NCI-H2227 treated with DMSO at 0.1 percent for 48 hours (cell line): ENCODE measurements at places on chromosomes 5 and 9.

GRCh38 chr9:93376411-93376810 lies 75.1 kb upstream of the FAM120A start:
- DNase-seq, result no peak

DNA sequence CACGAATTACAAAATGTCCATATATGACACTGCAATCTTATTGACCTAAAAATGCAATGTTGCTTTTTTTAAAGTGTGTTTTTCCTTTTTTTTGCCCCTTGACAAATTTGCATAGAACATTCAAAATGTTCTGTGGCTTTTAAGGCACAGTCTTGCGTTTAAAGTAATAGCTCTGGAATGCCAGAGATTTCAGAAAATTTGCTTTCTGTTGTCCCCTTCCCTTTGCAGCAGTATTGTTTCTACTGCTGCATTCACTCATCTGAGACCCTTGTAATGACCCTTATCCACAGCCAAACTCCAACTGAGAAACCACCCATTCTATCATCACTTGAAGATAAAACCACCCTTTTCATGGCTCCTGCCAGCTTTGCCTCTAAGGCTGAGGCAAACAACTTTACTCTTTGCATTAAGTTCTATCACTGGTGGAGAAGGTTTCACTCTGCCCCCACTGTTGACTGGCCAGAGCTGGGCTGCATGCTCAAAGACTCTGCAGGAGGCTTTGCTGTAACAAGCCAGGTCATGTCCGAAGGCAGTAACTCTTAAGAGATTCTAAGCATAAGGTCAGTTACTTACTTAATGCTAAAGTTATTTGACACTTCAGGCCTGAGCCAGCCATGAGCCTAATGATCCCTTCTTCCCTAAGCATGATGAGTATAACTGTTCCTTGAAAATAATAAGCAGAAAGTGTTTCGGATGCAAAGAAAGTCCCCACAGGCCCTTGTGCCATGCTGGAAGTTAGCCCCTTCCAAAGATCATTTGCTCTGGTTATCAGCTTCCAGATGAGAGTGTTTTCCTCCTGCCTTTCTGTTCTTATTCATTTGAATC lies 101.9 kb downstream of the CD180 start:
- DNase-seq, result no peak

DNA sequence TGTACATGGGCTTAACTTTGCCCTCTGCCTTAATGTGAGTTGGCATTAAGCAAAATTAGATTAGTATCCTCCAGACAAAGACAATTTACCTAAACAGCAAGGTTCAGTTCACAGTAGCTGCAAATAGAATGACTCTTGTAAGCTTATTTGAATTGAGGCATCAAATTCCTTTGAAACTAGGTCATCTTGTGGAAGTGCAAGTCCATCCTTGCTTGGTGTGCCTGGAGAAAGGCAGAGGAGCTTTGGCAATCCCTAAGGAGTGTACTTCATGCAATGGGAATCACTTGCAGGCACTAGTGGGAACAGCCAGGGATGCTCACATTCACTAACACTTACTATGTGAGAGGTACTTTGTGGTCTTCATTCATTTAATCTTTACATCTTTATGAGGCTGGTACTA lies 118.3 kb downstream of the DRD1 start:
- no peak for DNase-seq

DNA sequence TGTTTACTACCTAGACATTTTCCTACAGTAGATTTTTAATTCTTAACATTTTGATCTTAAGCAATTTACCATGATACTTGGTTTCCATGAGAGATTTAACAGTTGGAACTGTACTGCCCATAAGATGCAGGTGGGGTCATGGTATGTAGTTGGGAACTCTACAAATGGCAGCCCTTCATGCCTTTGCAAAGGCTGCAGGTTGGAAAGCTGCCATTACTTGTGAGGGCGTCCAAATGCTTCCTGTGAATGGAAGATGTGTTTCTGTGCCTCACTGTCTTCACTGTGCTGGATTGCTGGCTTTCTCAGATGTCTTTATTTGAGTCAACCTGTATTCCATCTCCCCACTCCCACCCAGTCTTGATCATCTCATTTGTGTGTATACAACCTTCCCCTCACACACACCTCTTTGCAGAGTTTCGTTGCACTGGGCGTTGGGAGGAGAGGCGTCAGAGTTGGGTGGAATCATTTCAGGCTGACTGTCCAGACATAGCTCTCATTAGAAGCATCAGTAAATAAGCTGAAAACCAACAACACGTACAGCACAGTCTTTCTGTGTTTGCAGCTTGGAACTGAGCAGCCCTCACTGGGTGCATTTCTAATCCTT lies 14.8 kb upstream of the ABL1 start:
- DNase-seq, result no peak

- DNase-seq, result no peak
Measured at GRCh38 chr5:139690803-139691629, 42.9 kb downstream of the CXXC5 start.

DNA sequence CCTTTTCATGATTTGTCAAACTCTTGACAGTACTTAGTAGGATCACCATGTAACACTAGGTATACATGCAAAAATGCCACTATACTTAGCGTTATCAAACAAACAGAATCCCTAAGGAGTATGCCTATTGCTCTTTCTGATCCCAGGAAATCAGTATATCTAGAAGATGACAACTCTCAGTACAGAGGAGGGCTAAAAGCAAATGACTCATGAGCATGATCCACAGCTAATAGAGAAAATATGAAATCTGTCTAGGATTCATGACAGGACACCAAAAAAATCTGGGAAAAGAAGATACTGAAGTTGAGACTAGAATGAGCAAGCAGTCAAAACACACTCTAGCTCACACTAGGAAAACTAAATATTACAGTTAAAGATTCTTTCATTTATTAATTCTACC lies 89.2 kb downstream of the RAPGEF6 start:
- DNase-seq, result no peak

- no peak for DNase-seq
Measured at GRCh38 chr9:98941946-98942523, 1.7 kb upstream of the COL15A1 start.

DNA sequence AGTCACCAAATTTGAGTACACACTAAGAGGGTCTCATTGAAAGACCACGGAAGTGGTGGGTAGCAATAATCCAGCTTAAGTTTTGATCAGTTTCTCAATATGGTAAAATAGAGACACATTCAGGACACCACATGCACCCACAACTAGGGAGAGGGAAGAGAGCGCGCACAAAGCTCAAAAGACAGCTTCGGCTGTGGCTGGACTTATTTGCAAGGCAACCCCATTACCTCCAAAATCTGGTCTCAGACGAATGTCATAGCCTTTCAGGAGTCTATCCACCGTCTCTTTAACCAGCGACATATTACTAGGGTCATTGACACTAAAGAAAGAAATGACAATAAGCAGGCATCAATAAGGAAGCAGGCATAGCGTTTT lies 443 bp downstream of the GABRB2 start:
- no peak for DNase-seq

DNA sequence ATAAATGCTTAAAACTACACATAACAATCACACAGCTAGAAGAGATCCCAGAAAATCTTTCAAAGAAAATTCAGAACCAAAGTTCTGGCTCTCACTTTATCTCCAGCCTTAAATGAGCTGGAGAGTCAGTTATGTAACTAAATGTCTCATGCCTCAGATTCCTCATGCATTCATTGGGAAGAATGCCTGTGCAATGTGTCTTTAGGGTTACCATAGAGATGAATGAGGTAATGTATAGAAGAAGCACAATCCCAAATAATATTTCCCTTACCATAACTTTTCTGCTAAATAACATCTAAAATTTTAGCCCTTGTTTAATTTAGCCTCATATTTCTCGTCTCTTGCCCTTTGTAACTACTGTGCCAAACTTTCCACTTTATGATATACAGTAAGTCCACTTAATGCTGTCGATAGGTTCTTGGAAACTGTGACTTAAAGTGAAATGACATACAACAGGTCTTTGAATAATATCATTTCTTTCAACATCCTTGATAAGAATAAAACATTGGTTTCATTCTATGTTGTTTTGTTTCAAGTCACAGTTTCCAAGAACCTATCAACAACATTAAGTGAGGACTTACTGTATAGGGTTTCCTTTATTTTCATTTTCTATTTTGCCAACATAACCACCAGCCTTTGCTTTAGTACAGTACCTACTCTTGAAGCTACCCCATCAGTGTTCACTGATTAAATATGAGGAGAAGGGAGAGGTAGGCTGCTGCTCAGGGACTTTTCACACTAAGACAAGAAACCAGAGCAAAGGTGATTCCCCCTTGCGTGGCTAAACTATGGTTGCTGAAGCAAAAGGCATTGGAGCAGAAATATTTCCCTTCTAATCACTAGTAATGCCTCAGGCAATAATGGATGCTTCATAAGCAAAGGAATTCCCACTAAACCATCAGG lies 295.7 kb upstream of the PTGER4 start:
- DNase-seq, result no peak

GRCh38 chr5:12322042-12322441 lies 417.8 kb upstream of the CTNND2 start:
- no peak for DNase-seq

DNA sequence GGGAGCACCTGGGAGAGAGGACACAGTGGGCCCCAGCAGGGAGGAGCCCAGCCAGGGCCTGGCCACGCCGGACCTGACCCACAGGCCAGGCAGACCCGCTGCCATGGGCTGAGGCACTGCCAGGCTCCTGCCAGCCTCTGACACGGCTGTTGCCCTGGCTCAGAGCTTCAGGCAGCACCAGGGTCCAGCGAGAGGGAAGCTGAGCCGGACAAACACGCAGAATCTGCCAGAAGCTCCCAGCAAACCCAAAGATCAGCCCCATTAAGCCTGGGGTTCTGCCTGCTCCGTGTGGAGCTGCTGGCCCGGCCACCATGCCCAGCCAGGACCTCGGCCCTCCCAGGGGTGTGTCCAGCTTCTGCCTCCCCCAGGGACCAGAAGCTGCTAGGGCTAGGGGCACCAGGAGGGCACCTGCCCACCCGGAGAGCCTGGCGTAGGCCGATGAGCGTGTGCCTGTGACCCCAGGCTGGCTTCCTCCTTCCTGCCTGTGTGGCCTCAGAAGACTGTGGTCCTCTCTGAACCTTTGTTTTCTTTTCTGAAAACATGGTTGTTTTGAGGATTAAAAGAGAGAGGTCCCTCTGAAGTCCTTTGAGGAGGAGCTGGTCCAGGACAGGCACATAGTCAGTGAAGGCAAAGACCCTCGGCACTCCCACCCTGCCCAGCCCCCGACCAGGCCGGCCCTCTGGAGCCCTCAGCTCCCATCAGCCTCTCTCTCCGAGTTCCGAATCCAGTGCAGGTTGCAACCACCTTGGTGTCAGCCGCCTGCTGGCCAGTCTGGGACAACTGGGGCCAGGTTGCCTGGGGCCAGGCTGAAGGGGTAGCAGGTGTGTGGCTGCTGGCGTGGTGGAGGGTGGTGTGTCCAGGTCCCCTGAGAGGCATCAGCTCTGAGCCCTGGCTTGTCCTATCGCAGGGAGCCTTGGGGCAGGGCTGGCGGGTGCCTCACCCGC lies 39.6 kb downstream of the KCNT1 start:
- no peak for DNase-seq

DNA sequence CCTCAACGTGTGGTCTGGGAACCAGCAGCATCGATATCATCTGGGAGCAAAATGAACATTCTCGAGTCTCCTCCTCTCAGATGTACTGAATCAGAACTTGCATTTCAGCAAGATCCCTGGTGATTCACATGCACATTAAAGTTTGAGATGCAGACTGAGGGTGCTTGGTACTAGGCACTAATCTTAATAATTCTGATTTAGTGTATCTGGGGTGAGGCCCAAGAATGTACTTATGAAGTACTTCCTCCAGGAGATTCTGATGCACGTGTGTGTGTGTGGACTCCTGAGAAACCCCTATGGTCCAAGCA lies 56.2 kb upstream of the EQTN start:
- no peak for DNase-seq

GRCh38 chr5:156631005-156631404 lies 219.1 kb upstream of the PPP1R2B start:
- no peak for DNase-seq

DNA sequence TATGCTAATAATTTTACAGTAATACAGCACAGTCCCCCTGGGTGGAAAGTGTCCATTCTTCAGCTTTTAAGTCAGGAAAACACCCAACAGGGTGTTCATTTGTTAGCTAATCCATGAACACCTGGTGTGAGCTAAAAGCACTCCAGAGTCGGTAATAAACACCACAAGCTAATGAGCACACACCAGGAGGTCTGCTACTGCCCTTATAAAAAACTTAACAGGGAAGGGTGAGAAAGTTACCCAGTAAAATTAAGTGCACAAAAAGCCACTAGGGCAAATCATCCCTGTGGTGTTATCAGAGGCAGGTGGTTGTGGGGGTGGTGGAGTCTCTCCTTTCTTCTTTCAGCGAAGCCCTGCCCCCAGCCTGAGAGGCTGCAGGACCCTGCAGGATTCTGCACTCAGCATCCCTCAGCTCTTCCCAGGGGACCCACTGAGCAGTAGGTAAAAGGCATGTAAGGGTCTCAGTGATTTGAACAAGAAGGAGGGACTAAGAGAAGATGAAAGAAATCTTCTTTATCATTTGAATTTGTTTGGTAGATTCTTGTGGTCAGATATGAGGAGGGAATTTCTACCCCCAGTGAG lies 14.4 kb downstream of the GDNF start:
- DNase-seq, result no peak

DNA sequence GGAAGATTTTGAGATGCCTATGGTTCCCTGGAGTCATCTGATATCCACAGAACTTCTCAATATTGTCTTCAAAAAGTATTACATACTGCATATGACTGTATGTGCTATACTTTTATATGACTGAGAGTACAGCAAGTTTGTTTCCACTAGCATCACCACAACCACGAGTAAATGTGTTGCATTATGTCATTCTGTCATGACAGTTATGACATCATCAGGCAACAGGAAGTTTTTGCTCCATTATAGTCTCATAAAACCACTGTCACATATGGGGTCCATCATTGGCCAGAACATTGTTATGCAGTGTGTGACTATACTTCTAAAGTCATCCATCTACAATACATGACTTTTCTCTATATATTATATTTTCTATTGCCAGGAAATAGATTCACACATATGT lies 831.7 kb downstream of the SEMA5A start:
- DNase-seq, result no peak

- DNase-seq, result no peak
Measured at GRCh38 chr5:73284220-73284795, 111.3 kb downstream of the TMEM174 start.

- DNase-seq, result no peak
Measured at GRCh38 chr9:131297903-131298302, 8.4 kb downstream of the PLPP7 start.

GRCh38 chr9:94719878-94720277 lies 6.6 kb upstream of the AOPEP start:
- no peak for DNase-seq

- DNase-seq, result no peak
Measured at GRCh38 chr9:4939118-4939561, 45.9 kb upstream of the JAK2 start.

DNA sequence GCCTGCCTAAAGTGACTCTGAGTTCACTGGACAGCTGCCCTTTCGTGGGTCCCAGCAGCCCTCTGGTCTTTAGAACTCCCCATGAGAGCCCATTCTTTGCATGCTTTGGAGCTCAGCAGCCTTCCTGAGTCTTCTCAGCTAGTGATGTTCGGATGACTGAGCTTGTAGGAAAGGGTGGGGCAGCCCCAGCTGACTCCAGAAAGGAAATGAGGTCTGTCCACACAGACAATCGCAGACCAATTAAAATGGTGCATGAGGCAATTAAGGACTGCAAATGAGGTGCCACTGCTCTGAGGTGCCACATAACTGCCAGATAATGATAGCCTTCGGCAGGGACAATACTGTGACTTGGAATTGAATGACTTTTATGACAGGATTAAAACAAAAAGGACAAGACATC lies 25.4 kb upstream of the TOMM5 start:
- DNase-seq, result no peak
